ENCODE measurements at places on chromosomes 6 and 20.

- DNase-seq: no peak
Measured at GRCh38 chr6:157090736-157091135, 232.6 kb downstream of the TMEM242 start.

DNA sequence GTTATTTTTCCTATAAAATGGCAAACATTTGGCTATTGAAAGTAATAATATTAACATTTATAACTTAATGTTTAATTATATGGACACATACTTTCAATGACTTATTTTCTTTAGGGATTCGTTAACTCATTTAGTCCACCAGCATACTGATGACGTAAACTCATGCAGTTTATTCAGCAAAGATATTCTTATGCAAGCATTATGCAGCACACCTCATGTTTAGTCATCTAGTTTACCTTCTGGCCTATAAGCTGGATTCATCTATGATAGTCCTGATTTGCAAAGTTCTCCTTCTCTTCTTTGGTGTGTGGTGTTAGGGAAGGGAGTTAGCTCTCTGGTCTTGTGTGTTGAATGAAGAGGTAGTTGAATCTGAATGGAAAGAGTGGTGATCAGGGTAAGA is 60.0 kb downstream of the OR2J2 start:
- DNase-seq: no peak

- no peak for DNase-seq
Measured at GRCh38 chr6:33777398-33778388, 11.2 kb downstream of the LEMD2 start.

GRCh38 chr6:136784910-136785746 is 7.1 kb downstream of the MAP3K5 start:
- no peak for DNase-seq

GRCh38 chr6:150599199-150600009 is at the start of gene PLEKHG1:
TSS of gene PLEKHG1 (plus strand) at chr6:150599885. CDS start at chr6:150733682, 133,797 bp downstream.
- peak; percentile 13 for DNase-seq

DNA sequence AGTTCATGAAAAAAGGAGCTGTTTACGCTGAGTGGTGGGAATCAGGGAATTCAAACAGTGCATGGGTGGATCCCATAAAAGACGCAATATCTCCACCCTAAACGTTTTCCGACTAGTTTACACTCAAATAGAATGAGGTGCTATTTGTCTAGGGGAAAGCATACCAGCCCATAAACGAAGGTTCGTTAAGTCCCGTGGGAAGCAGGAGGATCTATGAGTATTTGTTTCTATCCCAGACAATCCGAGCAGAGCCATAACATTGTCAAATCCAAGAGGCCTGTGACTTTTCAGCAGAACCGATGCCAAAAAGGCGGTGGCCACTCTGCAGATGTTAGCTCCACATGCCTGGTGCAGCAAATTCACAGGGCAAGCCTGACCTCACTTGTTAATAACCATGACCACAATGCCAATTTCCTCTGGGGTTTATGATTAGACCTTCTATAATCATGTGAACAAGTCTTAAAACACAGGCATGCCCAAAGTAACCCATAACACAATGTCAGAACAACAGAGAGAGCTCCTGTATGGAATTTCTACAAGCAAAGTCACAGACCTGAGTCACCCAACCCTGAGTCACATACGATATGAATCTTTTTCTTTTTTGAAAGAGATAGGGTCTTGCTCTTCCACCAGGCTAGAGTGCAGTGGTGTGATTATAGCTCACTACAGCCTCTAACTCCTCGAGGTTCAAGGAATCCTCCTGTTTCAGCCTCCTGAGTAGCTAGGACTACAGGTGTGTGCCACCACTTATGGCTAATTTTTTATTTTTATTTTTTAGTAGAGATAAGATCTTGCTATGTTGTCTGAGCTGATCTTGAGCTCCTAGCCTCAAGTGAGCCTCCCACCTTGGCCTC is 123.3 kb downstream of the KIF13A start:
- DNase-seq: no peak

- DNase-seq: no peak
Measured at GRCh38 chr6:30244560-30244959, 31.4 kb upstream of the TRIM26 start.

GRCh38 chr6:160442151-160442550 is 94.0 kb downstream of the SLC22A3 start:
- no peak for DNase-seq

DNA sequence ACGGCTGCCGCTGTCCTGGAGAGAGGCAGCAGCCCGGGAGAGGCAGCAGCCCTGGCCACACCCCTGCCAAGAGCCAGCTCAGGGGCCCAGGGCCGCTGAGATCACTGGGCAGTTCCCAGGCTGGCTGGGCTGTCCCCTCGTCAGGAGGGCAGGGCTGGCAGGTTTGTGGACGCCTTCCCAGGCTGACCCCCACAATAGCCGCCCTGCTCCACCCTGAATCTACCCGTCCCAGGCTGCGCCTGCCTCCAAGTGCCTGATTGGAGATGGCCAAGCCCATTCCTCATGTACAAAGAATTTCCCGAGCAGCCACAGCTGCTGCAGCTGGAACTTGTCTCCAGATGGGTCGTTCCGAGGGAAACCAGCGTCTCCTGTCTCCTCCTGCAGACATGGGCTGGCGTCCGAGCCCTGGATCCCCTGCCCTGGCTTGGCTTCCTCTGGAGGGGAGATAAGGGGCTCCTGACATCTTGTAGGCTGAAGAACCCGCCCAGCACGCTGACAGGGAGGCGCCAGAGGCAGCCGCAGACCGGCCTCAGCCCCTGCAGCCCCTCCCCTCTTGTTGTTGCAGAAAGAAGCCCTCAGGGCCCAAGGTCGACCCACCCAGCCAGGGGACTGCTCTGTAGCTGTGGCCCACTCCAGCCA is 9.4 kb upstream of the GATA5 start:
- DNase-seq: no peak

DNA sequence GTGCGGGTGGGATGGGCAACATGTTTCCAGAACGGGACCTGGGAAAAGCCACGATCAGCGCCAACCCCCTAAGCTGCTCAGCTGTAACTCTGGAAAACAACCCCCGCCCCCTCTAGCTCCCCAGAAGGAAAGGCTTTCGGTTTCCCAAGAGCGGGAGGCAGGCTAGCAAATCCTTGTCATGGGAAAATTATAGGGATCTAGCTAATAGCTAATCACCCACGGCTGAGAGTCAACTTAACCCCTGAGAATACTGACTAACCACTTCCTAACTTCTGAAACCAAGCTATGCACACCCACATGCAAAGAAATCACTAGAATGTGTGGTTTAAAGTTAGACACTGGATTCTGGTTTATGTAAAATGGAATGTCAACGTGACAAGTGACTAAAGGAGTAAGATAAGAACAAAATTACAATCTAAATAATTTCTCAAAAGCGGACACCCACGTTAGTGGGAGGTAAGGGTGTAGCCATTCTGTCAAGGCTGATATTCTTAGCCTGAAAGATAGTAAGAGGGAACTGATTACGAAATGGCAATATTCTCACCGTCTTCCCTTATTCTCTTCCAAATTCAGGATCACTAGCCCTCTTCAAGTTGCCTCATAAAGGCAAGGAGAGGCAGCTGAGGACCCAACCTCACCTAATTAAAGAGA is 20.1 kb downstream of the JAG1 start:
- no peak for DNase-seq

GRCh38 chr6:54415517-54415916 is 107.3 kb downstream of the TINAG start:
- no peak for DNase-seq

GRCh38 chr20:46256293-46256692 is 52.0 kb downstream of the CDH22 start:
- no peak for DNase-seq

GRCh38 chr6:15504581-15505350 is 158.1 kb downstream of the DTNBP1 start:
- no peak for DNase-seq

- DNase-seq: no peak
Measured at GRCh38 chr20:62588458-62589149, 53.7 kb upstream of the SLCO4A1 start.

DNA sequence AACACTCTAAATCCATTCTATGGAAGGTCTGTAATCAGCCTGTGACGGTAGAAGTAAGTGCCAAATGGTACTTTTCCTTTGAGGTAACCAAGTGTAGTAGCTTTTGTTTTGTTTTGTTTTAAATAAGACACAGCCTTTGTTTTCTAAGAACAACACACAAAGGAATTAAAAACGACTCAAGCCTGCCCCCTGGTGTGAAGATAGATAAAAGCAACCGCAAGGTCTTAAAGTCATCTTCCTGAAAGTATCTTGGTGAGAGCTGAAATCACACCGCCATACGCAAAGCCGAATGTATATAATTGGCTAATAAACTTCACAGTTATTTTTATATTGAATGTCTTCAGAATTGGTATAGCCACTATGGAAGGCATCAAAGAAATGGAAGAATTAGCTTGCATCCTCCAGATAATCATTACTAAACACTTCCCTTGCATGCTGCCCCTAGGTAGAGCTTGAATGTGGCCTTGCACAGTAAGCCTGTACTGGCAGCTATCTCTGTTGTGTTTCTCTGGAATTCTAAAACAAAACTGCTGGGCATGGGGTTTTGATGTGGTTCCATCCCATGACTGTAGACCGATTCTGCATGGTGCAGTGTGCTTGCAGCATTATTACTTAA is 95.6 kb downstream of the LAMP5 start:
- no peak for DNase-seq

DNA sequence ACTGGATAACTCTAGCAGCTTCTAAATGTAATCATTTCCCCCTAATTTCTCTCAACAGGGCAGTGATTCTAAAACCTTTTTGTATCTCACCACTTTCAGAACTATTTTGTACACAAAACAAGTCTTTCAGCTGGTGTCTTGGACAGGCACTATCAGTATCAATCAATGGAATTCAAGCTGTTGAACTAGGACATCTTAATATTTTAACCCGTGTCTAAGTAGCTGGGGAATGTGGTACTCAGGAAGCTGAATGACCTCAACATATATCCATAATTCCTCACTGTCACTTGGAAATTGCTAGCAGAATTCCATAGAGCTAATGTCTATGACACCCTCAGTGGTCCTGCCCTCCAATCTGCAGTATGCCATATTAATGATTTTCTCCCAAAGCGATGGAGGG is 24.5 kb downstream of the ADAT2 start:
- no peak for DNase-seq

DNA sequence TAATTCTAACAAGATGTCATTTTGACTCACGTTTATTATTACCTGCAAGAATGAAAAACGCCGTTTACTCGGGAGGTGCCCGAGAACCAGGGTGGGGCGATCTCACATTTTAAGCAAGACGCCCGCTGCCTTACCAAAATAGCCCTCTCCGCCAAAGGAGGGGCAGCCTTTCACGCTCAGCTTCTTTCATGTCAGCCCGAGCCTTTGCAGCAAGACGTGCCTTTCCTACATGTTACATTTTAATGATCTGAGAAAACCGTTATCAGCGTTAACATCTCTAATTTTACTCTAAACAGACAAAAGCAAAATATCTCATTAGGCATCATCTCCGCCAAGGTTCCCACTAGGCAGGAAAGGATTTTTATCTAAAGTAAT is 2.0 kb downstream of the BACH2 start:
- no peak for DNase-seq

- DNase-seq: no peak
Measured at GRCh38 chr20:51460569-51461265, 81.8 kb downstream of the NFATC2 start.

- no peak for DNase-seq
Measured at GRCh38 chr20:63572788-63573646, 1.0 kb downstream of the HELZ2 start.

DNA sequence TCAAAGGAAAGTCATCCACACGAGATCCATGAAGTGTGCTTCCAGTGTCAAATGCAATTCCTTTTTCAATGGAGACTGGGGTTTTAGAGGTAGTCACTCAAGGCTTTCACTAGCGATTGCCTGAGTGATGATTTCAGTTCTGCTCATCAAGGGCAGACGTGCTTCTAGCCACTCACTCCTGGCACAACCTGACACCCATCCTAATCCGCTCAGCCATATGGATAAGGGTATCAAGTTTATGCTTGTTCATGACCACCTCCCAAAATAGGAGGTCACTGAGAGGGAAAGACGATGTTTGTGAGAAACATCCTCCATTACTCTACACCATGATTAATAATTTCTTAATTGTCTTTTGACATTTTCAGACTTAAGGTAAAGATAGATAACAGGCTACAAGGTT is 91.3 kb upstream of the HEY2 start:
- no peak for DNase-seq

GRCh38 chr6:118696271-118696670 is 44.9 kb upstream of the CEP85L start:
- DNase-seq: no peak

DNA sequence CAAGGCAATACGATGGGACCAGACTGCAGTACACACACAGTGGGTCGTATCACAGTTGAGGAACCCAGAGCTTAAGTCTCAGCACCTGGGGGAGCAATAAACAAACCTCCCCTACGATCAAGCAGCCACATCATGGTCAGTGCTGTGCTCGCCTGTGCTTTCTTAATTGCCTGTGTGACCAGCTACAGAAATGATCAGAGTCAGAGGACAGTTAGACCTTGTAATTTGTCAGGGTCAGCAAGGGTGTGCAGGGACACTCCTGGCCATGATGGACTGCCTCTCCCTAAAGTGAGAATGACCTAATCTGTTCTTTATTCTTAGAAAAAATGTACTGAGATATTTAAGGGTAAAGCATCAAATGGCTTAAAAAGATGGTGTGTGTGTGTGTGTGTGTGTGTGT is 78.4 kb downstream of the OPRM1 start:
- no peak for DNase-seq

DNA sequence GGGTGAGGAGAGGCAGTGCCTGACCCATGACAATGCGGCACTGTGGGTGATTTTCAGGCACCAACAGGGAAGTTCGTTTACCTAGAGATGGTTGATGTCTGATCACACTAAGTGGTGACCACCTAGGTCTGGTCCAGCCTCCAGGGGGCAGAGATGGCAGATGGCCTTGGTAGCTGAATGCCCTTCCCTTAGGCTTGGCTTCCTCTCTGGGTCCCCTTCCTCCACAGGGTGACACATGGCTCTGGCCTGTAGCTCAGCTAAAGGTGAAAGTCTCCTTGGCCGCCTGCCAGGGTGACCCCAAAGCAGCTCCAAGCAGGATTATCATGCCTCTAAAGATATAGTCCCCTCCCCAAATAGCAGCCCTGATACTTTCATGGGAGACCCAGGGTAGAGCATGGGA is 6.4 kb downstream of the GDAP1L1 start:
- DNase-seq: no peak

DNA sequence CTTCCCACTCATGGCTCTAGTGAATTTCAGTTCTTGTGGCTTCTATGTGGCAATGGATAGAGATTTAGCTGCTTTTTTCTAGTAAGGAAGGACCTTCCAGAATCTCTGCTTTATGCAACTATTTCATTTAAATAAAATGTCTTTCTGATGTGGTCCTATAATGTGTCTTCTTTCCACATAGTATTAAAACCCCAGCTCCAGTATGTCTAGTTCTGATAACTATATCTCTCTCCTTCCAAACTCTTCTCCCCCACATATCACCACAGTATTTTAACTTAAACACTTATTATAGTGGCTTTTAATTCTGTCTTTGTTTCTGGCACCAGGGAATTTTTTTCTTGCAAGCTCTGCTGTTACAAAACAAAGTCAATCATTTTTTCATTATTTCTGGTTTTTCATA is 40.6 kb upstream of the SUMO4 start:
- no peak for DNase-seq
